Inflammatory macrophage treated with lipopolysaccharide for 4 hours (primary cell): ENCODE measurements at places on chromosomes 13 and 19.

DNA sequence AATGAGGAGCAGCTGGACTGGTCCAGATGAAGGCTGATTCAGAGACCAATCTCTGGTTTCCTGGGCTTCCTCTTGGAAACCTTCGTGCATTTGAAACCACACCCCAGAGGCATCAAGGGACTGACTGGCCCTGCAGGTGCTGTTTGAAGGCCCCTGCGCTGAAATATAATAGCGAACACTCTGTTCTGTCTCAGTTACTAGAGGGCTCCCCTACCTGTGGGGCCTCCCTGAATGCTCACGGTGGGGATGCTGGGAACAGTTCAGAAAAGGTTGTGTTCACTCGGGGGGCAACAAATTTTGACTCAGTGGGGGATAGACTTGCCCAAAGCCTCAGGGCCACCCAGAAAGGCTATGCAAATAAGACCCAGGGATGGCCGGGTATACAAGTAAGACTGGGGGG lies 6.4 kb downstream of the CCDC8 start:
- no peak for DNase-seq

DNA sequence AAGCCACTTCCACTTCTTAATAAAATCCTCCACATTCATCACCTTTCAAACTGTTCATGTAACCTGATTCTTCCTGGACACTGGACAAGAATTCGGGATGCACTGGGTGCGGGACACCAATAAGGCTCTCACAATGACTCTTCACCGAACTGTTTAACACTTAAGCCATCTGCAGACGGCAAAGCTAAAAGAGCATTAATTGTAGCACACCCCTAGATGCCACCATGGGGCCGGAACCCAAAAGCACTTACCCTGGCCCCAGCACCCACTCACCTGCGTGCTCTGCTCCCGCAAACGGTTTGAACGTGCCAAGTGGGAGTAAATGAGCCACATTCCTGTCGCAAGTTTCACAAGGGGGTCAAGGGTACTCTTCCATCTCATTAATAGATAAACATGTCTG lies 254.3 kb upstream of the PRR20A start:
- no peak for DNase-seq

DNA sequence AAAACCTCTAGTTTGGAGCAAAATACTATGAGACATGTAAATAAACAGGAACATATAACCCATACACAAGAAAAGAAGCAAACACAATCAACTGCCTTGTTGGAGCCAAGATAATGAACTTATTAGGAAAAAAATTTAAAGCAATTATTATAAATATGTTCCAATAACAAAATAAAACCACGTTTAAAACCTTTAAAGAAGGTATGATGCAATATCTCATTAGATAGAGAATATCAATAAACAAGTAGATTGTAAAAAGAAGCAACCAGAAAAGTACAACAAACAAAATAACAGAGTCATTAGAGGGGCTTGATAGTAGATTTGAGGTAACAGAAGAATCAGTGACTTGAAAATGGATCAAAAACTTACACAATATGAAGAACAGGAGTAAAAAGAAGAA lies 327.0 kb upstream of the PCDH9 start:
- DNase-seq: no peak

DNA sequence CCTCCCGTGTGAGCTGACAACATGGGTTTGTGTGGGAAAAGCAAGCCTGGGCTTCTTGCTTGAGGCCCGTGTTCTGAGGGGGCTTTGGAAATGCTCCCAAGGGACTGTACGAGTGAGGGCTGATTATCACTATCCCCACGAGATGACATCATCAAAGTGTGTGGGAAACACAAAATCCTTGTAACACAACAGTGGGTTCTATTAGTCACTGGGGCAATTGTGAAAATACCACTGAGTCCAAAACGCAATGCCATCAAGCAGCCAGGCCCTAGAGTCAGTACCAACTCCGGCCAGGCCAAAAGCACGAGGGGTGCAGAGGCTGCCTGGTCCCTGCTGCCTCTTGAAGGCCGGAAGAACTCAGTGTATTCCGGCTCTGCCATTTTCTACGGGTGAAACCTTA lies 29.6 kb downstream of the CAPS start:
- peak; percentile 37 for DNase-seq

- no peak for DNase-seq
These were observed 17.0 kb downstream of the F10 start for GRCh38 chr13:113139577-113139976.

DNA sequence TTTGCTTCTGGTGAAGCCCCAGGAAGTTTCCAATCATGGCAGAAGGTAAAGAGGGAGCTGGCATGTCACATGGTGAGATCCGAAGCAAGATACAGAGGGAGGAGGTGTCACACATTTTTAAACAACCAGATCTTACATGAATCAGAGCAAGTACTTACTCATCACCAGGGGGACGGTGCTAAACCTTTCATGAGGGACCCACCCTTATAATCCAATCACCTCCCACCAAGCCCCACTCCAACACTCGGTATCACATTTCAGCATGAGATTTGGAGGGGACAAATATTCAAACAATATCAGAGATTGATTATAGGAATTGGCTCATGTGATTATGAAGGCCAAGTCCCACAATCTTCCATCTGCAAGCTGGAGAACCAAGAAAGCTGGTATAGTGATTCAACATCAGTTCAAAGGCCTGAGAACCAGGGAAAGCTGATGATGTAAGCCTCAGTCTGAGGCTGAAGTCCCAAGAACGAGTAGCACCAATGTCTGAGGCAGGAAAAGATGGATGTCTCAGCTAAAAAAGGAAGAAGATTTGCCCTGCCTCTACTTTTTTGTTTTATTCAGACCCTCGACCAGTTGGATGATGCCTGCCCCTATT lies 58.6 kb upstream of the WDFY2 start:
- DNase-seq: no peak

DNA sequence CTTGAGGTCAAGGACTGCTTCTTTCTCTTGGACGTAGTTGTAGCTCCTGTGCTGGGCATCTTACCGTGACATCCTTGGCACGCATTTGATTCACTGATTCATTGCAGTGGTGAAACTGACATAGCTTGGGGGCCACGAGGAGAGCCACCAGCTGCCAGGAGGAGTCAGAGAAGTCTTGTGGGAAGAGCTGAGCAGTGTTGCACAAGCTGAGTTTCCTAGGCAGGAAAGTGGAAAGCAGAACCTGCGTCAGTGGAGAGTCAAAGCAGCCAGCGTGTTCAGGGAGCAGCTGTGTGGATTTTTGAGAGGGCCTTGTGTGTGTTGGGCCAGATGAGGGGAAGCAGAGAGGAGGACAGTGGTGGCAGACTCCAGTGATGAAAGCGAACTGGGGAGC lies 5.3 kb upstream of the GPR183 start:
- DNase-seq: peak; percentile 99

DNA sequence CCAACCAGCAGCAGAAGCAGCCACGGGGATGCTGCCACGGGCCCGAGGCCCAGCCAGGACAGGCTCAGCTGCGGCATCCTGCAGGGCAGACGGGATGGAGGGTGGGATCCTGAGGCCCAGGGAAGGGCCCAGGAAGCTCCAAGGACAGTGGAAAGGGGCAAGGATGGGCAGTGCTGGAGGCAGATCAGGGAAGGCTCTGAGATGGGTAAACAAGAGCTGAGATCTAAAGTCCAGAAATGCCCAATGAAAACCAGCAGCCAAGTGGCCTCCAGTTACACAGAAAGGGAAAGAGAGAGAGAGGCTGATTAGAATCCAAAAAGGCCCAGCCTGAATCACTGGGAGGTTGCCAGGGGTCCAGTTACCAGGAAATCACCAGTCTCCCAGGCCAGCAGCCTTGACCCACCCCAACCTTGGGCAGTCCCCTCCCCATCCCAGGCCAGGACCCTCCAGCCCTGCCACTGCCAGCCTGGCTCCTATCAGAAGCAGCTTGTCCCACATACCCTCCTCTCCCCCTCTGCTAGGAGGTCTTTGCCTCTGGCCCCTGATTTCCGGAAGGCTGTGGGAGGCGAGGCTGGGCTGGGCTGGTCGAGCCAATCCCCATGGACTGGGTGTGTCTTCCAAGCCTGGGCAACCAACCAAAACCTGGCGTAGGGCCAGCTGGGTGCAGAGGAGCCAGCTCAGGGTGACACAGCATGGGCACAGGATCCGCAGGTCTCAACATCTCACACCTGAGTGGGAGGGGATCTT lies at the start of gene CYP4F11:
CYP4F11 (minus strand) TSS at position 198 of the 747 bp plus-strand sequence; CDS start at position 77, 121 bp downstream.
- no peak for DNase-seq

DNA sequence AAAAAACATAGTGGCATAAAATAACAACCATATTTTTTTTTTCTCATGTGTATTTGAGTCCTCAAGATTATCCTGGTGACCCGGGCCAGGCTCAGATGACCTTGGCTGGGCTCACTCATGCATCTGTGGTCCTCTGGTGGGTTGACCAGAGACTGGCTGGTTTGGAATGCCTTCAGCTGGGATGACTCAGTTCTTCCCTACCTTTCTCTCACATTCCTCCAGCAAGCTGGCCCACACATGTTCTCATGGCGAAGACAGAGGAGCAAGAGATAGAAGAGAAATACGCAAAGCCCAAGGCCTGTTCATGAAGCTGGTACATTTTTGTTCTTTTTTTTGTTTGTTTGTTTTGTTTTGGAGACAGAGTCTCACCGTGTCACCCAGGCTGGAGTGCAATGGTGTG lies 14.3 kb upstream of the ZNF541 start:
- no peak for DNase-seq

DNA sequence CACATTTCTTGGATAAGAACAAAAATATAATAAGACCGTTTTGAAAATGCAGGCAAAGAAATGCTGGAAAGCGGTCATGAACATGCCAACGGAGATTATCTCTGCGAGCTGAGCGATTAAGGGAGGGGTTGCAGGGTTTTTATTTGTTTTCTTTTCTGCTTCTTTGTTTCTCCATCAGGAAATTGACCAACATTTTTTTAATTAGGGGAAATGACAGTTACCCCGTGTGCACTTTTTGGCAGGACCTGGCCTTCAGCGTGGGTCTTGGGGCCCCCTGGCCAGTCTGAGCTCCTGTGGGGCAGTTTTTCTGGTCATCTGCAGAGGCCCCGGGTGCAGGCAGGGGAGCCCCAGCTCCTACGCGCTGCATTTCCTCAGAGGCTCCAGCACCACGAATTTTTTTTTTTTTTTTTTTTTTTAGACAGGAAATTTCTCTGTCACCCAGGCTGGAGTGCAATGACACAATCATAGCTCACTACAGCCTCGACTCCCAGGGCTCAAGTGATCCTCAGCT lies 31.3 kb upstream of the HOMER3 start:
- peak; percentile 74 for DNase-seq
